Lung microvascular endothelial cell (primary cell): ENCODE measurements at places on chromosomes 6 and 20.

DNA sequence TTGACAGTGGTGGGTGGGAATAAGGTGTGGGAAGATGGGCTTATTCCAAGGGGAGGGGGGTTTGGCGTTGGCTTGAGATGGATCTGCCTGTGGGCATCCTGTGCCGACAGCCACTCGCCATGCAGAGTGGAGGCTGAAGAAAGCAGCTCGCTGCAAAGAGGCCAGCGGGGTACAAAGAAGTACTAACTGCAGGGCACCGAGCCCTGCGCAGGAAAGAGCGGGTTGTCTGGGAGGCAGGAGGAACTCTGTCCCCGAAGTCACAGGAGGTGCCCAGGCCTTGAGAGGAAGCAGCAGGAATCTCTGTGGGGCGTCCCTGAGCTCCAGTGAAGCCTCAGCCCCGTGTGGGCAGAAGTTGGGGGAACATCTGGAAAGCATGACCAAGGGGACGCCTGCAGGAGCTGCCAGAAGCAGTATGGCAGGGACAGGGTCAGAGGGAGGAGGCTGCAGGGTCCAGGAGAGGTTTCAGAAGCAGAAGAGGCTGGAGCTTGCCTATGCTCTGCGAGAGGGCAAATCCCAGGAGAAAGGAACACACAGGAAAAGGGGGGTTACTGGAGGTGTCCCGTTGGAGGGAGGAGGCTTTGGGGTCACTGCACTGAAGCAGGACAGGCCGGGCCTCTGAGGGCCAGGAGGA, 77.2 kb downstream of the THBS2 start:
- no peak for DNase-seq

GRCh38 chr20:52675375-52675774, 296.8 kb upstream of the TSHZ2 start:
- DNase-seq, result no peak

GRCh38 chr6:122122686-122123085, 276.8 kb upstream of the HSF2 start:
- DNase-seq, result no peak

DNA sequence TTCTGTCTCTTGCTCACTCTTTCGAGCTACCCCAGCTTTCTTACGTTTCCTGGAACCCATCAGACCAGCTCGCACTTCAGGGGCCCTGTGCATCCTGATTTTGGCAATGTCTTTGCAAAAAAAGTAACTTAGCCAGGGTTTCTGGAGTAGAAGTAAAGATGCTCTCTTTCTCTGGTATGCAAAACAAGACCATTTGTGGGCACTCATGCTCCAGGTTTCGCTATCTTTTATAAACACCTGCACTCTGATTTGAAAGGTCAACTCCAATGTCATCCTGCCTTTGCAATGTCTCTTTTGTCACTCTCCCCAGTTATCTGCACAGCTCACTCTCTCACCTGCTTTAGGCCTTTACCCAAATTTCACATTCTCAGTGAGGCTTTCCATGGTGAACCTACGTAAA, 869.1 kb downstream of the QKI start:
- no peak for DNase-seq

DNA sequence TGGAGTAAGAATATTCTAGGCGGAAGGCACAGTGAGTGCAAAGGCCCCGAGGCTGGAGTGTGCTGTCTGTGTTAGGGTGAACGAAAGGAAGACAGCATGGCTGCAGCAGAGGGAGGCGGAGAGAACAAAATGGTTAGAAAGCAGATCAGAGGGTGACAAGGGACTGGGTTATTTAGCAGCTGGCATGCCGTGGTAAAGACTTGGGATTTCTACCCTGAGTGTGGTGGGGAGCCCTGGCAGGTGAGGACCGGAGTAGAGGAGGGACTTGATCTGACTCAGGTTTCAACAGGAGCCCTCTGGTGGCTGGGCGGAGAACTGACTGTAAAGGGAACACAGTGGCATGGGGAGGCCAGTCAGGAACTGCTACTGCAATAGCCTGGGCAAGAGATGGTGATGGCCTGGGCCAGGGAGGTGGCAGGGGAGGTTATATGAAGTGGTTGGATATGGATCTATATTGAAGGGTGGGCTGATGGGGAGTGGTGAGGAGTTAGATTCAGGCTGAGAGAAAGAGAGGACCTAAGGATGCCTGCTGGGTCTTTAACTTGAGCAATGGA, 38.0 kb downstream of the PIM1 start:
- peak; percentile 79 for DNase-seq

DNA sequence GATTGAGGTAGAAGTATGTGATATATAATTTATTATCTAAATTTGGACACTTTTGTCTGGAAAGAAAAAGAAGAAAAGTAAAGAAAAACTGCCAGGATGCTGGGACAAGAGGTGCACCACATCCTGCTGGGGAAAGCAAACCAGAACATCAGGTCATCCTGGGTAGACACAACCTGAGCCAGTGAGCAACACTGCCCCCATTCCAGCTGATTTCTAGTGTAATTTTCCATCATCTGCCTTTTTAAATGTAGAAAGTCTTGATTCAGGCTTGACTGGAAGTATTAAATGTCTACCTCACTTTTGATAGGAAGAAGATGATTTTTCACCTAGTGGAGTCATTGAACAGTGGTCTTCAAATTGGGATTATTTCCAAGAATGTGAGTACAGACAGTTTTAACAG, 1164.5 kb upstream of the CITED2 start:
- DNase-seq, result no peak

DNA sequence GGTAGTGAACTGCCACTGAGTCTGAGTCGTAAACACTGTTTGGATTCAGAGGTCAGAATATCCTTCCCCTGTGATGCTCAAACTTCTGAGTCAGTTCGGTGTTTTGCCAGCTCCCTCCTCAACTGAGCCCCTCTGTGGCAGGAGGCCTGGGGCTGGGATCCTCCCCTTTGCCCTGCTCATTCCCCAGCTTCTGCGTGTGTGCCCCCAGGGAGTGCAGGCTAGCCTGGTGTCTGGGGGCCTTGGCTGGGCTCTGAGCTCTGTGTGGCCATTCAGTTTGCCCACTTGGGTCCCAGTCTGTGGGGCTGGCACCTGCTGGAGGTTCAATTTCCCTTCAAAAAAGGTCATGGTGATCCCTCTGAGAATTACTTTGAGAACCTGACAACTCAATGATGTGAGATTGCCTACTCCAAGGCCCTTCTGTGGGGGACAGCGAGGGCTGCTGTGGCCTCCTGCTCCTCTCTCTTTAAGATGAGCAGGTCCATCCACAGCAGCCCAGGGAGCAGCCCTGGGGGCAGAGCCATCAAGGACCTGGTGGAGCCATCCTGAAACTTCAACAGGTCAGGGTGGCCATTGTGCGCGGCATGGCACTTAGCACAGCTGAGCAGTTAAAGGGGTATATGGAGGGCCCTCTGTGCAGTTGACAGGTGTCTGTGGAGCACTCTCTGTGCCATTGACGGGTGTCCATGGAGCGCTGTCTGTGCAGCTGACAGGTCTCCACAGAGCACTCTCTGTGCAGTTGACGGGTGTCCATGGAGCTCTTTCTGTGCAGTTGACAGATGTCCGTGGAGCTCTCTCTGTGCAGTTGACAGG, 147.2 kb downstream of the SYCP2 start:
- no peak for DNase-seq

- no peak for DNase-seq
Measured at GRCh38 chr6:123589317-123589716, 47.4 kb downstream of the TRDN start.

DNA sequence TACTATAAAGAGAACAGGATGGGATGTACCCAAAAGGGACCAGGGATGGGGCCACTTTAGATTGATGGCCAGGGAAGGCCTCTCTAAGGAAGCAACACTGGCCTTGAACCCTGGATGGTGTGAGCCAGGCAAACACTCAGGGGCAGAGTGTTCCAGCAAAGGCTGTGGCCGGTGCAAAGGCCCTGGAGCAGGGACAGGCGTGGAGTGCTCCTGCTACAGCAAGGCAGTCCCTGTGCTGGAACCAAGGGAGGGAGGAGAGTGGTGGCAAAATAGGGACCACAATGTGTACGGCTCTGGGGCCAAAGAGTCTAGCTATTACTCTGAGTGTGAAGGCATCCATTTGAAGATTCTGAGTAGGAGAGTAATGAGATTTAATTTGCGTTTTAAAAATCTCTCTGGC, 131.6 kb downstream of the BMP7 start:
- no peak for DNase-seq

- DNase-seq, result no peak
Measured at GRCh38 chr6:77796824-77797809, 144.3 kb downstream of the MEI4 start.

- no peak for DNase-seq
Measured at GRCh38 chr6:37555040-37555781, 55.5 kb upstream of the CCDC167 start.

DNA sequence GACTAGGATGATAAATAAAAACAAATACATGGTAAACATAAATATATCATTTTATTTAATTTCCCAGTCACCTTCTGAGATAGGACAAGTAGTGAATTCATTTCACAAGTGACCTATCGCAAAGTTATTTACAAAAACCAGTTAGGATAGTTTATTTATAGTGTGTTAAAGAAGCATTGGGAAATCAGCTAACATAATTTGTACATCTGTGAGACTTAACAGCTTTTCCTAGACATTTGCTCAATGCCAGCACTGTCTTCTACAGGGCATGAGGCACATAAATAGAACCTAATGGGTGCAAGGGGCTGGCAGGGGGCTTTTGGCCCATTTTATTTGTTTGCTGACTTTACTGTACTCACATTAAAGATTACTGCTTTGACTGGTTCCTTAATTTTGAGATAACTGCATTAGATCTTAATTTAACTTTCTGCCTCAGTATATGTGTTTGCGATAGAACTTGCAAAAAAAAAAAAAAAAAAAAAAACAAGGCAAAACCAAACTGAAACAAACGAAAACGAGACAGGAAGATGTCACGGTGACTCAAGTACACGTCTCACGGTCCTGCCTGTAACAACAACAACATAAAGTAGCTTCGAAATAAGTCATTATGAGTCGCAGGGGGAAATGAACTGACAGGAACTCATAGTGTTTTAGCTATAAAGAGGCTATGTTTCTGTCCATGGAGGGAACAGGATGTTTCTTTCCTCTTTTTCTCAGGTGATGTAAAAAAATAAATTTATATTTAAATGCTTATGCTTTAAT, 133.7 kb upstream of the GMDS start:
- DNase-seq, result peak; percentile 64

GRCh38 chr6:110514818-110515217, 38.4 kb upstream of the SLC22A16 start:
- no peak for DNase-seq

DNA sequence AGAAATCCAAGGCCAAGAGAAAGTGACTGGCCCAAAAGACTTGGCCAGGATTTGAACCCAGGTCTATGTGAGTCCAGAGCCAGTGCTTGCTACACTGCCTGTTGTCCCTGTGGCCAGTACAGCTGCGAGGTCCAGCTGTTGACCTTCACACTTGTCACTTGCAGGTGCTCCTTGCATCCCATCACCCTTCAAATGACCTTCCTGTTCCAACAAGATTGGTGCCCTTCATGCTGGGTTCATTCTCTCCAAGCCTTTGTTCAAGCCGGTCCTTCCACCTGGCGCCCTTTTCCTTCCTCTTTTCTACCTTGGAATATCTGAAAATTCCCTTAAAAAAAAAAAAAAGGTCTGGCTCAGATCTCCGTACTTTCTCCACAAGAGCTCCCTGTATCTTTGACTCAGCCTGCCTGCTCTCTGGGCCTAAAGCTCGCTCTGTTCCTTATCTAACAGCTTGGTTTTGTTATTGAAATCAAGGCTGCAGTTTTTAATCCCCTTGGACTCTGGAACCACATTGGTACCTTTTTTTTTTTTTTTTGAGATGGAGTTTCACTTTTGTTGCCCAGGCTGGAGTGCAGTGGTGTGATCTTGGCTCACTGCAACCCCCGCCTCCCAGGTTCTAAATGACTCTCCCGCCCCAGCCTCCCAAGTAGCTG, 22.2 kb upstream of the MRPS18A start:
- no peak for DNase-seq

GRCh38 chr6:136072691-136073090, 177.4 kb downstream of the MTFR2 start:
- DNase-seq, result no peak

- DNase-seq, result no peak
Measured at GRCh38 chr6:169890901-169891300, 139.5 kb downstream of the ERMARD start.
